Aorta (tissue), 5 donors: ENCODE measurements at places on chromosomes 7 and 10. TPM values are rescaled to one million over a fixed set of nuclear protein-coding genes. Genes with fewer than 3 reads are reported as not detected.

WEE2 gene
- total RNA-seq, result 0.12 TPM

DNA sequence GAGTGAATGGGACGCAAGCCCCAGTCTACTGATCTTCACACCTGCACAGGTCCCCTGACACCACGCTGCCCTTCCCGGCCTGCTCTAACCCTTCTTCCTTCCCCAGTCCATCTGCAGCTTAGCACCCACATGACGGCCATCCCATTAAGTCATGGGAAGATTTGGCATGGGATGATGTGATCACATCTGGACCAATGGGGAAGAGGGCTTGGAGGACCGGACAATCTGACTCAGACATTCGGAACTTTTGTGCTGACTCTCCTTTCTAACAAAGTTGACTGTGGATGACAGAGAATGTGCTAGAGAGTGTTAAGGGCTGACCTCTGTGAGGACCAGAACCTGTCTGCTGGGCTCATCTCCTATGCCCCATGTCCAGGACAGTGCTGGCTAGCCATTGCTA, 15.6 kb downstream of the CXCL12 start:
- no peak overlapping the region for H3K27ac ChIP-seq
- DNase-seq, result no peak
- no peak overlapping the region for H3K4me3 ChIP-seq
- no peaks in the 10 kb centered on the region for H3K27me3 ChIP-seq

DNA sequence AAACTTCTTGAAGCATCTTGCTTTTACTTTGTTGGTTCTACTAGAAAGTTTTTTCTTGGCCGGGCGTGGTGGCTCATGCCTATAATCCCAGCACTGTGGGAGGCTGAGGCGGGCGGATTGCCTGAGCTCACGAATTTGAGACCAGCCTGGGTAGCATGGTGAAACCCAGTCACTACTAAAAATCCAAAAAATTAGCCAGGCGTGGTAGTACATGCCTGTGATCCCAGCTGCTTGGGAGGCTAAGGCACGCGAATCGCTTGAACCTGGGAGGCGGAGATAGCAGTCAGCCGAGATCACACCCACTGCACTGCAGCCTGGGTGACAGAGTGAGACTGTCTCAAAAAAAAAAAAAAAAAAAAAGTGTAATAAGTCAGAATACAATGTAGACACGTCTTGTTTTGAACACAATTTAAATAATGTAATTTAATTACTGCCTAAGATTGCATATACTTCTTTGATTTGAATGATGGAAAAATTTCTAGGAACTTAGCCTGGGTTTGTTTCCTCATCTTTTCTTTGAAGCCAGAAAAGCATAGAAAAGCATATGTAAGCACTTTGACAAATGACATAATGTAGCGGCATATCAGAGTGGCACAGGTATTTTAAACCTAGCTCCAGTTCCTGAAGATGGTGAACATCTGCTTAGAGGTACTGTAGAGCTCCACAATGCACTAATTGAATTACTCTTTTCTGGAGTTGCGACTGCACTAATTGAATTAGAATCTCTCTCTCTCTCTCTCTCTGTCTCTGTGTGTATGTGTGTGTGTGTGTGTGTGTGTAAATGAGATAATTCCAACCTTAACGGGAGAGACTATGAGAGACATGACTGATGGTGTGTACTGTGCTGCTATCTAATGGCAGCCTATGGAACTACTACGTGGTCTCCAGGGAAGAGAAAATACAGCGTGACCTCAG, 87.8 kb downstream of the BTRC start:
- no peak for DNase-seq
- H3K36me3 ChIP-seq, result no peaks in the 10 kb centered on the region
- H3K4me1 ChIP-seq, result peaks cover under 1% of the 10 kb centered on the region
- H3K27ac ChIP-seq, result no peak overlapping the region
- H3K27me3 ChIP-seq, result no peaks in the 10 kb centered on the region
- H3K4me3 ChIP-seq, result no peak overlapping the region

DNA sequence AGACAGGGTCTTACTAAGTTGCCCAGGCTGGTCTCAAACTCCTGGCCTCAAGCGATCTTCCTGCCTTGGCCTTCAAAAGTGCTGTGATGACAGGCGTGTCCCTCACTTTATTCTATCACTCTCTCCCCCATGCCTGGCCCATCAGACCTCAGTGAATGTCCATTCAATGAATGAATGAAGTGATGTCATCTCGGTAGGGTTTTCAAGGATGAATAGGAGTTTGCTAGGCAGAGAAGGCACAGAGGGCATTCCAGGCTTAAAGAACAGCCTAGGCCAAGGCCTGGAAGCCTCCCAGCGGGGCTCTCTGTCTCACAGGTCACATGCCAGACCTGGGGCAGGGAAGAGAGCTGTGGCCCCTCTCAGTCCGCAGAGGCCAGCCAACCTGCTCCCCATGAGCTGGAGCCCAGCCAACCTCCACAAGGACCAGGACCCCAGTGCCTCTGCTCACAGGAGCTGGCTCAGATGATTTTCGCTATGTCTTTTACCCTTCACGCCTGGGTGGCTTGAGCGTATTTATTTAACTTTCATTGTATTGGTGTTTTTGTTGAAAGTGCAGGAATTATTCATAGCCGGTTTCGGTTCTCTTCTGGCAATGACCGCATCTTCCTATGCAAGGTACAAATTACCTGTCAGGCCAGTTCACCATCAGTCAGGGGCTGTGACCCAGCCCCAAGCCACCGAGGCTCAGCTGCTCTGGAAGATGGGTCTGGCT, 11.8 kb upstream of the TNRC18 start:
- H3K36me3 ChIP-seq, result no peaks in the 10 kb centered on the region
- no peaks in the 10 kb centered on the region for H3K4me1 ChIP-seq
- H3K27me3 ChIP-seq, result no peaks in the 10 kb centered on the region
- no peak overlapping the region for H3K27ac ChIP-seq

DNA sequence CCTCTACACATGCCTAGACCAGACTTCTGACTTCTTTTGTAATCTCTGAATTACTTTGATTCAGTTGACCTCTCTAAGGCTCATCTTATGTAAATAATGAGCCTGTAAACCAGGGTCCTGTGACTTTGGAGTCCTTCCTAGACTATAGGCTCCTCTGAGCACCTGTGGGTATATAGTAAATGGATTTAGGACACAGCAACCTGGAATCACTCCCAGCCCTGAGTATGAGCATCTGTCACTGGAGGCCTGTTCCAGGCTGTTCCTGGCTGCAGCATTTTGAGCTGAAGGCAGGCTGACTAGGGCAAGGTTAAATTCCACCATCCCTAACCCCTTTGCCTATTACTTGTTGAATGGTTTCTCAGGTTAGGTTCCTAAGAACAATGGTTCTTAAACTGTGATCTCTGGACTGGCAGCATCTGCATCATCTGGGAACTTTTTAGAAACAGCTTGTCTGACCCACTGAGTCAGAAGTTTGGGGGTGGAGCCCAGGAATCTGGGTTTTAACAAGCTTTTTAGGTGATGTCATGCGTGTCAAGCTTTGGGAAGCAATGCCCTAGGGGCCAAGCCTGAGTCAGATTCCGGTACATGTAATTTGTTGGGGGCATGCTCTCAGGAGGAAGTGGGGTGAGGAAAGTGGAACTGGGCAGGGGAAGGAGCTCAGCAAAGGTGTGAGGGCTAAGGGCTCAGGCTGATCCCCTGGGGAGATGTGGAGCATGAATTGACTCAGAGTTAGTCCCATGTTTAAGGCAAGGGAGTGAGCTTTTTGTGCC, 28.2 kb downstream of the MINDY4 start:
- peak overlapping the region; percentile 46 for H3K27ac ChIP-seq
- H3K4me1 ChIP-seq, result peaks cover 4% of the 10 kb centered on the region
- H3K27me3 ChIP-seq, result no peaks in the 10 kb centered on the region
- no peaks in the 10 kb centered on the region for H3K36me3 ChIP-seq

- no peak overlapping the region for H3K4me3 ChIP-seq
- no peaks in the 10 kb centered on the region for H3K4me1 ChIP-seq
- no peaks in the 10 kb centered on the region for H3K36me3 ChIP-seq
- no peak overlapping the region for H3K27ac ChIP-seq
- no peaks in the 10 kb centered on the region for H3K27me3 ChIP-seq
These were observed 34.0 kb upstream of the SFTPD start for GRCh38 chr10:79982861-79983260.

DNA sequence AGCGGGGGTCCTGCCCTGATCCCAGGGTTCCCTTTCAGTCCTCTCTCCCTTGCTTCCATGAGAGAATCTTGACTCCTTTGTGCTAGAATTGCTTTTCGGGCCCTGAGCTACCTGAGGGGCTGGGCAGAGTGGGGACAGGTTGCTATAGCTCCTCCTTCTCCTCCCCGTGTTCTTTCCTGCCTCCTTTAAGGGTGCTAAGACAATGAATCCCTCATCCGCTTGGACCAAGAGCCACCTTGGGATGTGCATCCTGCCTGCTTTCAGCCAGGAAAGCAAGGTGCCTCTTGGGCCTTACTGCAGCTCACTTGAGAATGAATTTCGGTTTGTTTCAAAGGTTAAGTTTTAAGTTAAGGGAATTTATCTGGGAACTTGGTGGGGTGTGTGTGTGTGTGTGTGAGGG, 53.6 kb downstream of the ADRA2A start:
- peaks cover 1% of the 10 kb centered on the region for H3K27me3 ChIP-seq
- H3K4me3 ChIP-seq, result no peak overlapping the region
- H3K27ac ChIP-seq, result no peak overlapping the region

DNA sequence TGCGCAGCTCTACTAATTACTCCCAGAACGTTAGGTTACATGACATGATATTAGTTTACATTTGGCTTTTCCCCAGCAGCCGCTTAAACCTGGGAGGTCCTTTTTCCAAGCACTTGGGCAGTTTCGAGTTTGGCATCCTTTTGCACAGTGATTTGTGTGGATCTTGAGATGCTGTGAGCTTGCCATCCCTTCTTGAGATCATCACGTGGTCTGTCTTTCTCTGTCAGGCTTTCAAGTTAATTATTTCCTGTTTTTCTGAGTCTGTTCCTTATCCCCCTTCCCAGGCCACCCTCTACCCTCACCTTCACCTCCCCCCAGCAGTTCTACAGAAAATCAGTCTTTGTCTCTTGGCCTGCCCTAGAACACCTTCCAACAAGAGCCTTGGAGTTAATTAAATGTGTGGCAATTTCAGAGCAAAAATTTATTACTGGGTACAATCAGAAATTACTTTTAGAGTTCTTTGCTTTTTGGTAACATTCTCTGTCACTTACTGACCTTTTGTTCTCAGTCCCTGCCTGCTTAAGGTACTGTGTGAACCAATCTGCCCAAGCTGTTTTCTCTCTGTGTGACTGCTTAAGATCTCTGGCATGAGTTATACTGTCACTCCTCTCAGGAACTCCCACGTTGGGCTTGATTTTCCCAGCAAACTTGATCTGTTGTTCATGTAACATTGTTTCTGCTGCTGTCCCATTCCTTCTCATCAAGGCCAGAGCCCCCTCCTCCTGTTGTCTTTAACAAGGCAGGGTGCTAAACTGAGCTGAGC, 3.1 kb upstream of the SLF2 start:
- no peaks in the 10 kb centered on the region for H3K36me3 ChIP-seq
- no peak overlapping the region for H3K27ac ChIP-seq
- DNase-seq, result no peak

DNA sequence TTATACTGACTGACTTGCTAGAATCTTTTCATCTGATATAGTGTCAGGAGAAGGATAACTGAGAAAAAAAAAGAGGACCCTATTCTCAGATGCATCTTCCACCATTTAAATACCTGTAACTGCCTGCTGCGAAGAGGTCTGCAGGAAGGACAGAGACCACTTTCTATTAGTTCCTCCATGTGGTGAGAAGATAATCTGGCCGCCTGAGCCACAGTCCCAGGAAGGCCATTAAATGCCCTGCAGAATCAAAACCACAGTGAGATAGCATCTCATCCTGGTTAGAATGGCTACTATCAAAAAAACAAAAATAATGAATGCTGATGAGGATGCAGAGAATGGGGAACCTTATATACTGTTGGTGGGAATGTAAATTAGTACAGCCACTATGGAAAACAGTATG, 19.9 kb upstream of the IFIT1B start:
- DNase-seq, result no peak
- H3K36me3 ChIP-seq, result no peaks in the 10 kb centered on the region
- H3K27me3 ChIP-seq, result no peaks in the 10 kb centered on the region
- no peak overlapping the region for H3K27ac ChIP-seq
- no peaks in the 10 kb centered on the region for H3K4me1 ChIP-seq

GRCh38 chr10:130750441-130750840, 561.1 kb downstream of the TCERG1L start:
- H3K4me3 ChIP-seq, result no peak overlapping the region
- H3K36me3 ChIP-seq, result no peaks in the 10 kb centered on the region
- no peak overlapping the region for H3K27ac ChIP-seq
- H3K27me3 ChIP-seq, result no peaks in the 10 kb centered on the region
- H3K4me1 ChIP-seq, result no peaks in the 10 kb centered on the region

GRCh38 chr7:133822868-133823552, 304.1 kb upstream of the LRGUK start:
- H3K27me3 ChIP-seq, result no peaks in the 10 kb centered on the region
- H3K4me3 ChIP-seq, result no peak overlapping the region
- no peaks in the 10 kb centered on the region for H3K36me3 ChIP-seq
- DNase-seq, result no peak
- H3K4me1 ChIP-seq, result no peaks in the 10 kb centered on the region

GRCh38 chr7:139511315-139511714, 12.2 kb upstream of the CLEC2L start:
- H3K36me3 ChIP-seq, result no peaks in the 10 kb centered on the region
- H3K27me3 ChIP-seq, result no peaks in the 10 kb centered on the region
- H3K27ac ChIP-seq, result no peak overlapping the region
- DNase-seq, result no peak
- H3K4me1 ChIP-seq, result no peaks in the 10 kb centered on the region

GRCh38 chr10:80444124-80444523, 10.0 kb upstream of the TSPAN14 start:
- H3K27me3 ChIP-seq, result no peaks in the 10 kb centered on the region
- no peak overlapping the region for H3K4me3 ChIP-seq
- no peaks in the 10 kb centered on the region for H3K4me1 ChIP-seq

GRCh38 chr10:124423813-124424212, 5.1 kb upstream of the OAT start:
- DNase-seq, result no peak
- no peak overlapping the region for H3K27ac ChIP-seq
- no peaks in the 10 kb centered on the region for H3K36me3 ChIP-seq
- no peaks in the 10 kb centered on the region for H3K4me1 ChIP-seq
- H3K4me3 ChIP-seq, result no peak overlapping the region

DNA sequence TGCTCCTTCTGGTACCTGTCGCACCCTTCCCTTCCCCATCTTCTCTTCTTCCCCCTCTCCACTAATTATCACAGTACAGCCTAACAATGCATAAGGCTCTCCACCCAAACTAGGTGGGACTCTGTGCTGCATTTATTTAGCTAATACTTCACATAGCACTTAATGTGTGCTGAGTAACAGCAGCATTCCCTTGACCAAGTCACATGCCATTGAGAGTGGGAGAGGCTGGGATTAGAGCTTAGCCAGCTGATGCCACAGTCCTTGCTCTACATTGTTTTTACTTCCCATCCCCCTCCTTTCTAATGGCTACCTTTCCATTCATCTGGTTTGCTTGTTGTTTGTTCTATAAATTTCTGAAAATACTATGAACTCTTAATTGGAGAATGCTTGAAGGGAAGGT, 426.9 kb downstream of the LRMDA start:
- no peak for DNase-seq
- H3K4me1 ChIP-seq, result no peaks in the 10 kb centered on the region
- no peaks in the 10 kb centered on the region for H3K27me3 ChIP-seq
- H3K27ac ChIP-seq, result no peak overlapping the region
- no peak overlapping the region for H3K4me3 ChIP-seq
- no peaks in the 10 kb centered on the region for H3K36me3 ChIP-seq
